AML-193 (cell line): ENCODE measurements at places on chromosomes 7 and 10.

GRCh38 chr7:17599733-17600339 is 301.4 kb downstream of the AHR start:
- no peak for DNase-seq

DNA sequence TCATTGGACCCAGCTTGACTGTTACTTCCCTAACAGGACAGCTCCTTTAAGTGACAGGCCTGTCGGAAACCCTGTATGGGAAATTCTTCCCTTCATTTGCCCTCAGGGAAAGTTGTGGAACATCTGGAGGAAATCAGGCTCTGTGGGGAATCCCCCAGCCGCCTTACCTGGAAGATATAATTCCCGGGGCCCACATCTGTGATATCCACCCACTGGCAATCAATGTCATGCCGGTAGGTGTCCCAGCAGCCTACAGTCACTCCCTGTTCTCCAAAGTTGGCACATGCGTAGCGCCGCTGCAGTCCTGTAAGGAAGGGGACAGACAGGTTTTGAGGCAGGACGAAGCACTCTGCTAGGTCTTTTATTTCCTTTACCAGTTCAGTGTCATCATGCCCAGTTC is 16.6 kb downstream of the LOXL4 start:
- DNase-seq = no peak

DNA sequence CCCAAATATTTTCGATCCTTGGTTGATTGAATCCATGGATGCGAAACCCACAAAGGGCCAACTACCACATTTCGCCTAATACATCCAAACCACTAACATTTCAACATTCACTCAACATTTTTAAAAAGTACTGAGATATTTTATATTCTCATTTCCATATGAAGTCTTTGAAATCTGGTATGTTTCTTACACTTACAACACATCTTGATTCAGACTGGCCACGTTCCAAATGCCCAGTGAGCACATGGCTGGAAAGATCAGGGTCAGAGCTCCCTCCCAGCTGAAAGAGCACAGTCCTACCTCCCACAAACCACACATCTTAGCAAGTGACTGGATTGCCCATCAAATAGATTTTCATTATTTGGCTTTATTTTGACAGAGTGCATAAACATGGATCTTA is 18.9 kb downstream of the NCAPG2 start:
- no peak for DNase-seq

- DNase-seq = no peak
Measured at GRCh38 chr10:110498982-110499795, 1.5 kb downstream of the DUSP5 start.

DNA sequence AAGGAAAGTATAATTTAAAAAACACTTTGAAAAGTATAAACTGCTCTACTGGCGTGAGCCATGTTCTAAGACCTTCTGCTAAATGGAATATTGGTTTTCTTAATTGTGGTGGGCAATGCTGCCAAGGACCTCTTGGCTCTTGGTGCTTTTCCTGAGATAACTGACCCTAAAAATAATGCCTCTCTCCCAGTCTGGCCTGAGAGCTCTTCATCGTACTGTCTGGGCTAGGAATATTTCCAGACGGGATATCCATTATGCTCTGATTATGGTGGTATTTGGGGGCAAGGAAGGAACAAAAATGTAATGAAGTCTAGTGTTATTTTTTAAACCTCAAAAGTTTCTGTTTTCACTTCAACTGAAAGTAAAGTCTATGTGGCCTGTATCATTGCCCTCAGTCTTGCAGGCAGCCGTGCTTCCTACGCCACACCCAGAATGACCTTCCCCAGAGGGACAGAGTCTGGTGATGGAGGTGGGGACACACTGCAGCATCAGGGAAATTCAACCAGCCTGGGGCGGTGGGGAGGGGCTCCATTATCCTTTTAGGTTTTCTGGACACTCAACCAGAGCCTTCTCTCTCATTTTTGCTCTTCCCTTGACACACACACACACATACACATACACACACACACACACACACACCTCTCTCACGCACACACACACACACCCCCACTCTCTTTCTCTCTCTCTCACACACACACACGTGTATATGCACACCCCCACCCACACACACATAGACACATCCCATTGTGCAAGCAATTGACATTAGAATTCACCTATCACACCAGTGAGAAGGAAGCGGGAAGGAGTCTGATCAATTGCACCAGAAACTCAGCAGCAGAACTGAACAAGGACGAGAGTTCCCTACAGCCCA is 99.6 kb downstream of the LRRC18 start:
- DNase-seq = no peak

DNA sequence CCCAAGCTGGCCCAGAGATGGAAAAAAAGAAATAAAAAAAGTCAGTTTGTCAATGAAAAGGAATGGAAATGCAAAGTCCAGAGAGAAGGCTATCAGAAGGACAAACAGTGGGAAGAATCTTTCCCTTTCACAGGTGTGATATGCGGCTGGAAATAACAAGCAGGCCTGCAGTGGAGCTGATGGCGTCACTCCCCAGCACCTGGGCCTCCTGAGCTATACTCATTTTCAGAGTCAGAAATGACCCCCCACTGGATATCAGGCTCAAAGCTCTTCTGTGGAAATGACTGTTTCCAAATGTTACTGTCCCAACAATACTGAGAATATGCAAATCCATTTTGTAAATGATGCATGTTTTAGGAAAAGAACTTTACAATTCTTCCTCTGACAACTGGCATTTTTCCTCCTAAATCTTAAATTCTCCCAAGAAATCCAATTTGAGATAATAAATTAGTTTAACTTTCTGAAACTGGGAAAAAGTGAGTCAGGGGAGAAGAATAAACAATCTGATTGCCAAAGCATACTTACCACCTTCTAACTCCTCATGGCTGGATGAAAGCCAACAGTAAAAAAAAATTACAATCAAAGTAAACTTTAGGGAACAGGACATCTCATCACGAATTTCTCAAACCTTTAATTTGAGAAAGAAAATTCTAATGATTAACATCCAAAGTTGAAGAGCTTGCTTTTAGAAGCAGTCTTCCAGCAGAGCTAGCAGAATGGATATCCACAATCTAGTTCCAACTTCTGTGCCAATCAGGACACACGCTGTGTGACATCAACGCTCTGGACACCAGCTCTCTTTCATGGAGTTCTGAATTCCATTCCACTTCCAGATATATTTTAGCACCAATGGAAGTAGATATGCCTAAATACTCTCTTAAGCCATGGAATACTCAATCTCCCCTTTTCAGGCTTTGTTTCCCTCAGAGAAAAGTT is 5.3 kb upstream of the CUZD1 start:
- no peak for DNase-seq
